ENCODE measurements at places on chromosomes 3 and 15. TPM values are rescaled to one million over a fixed set of nuclear protein-coding genes. Genes with fewer than 3 reads are reported as not detected.
A peak's percentile ranks its signal among the peaks of the same experiment; 100 is the strongest.

The HCN4 gene
- 6.0 TPM for total RNA-seq

The SCN11A gene
- total RNA-seq = 0.09 TPM

The FBLN2 gene
- 12.8 TPM for total RNA-seq

The PEX5L gene
- 1.1 TPM for total RNA-seq

The COL6A5 gene
- total RNA-seq = not detected

The ASB14 gene
- not detected for total RNA-seq

The MEGF11 gene
- total RNA-seq = not detected

GRCh38 chr3:124904835-124905492, 17.8 kb upstream of the ITGB5 start:
- H3K27ac ChIP-seq = no peak overlapping the region
- no peaks in the 10 kb centered on the region for H3K4me1 ChIP-seq

DNA sequence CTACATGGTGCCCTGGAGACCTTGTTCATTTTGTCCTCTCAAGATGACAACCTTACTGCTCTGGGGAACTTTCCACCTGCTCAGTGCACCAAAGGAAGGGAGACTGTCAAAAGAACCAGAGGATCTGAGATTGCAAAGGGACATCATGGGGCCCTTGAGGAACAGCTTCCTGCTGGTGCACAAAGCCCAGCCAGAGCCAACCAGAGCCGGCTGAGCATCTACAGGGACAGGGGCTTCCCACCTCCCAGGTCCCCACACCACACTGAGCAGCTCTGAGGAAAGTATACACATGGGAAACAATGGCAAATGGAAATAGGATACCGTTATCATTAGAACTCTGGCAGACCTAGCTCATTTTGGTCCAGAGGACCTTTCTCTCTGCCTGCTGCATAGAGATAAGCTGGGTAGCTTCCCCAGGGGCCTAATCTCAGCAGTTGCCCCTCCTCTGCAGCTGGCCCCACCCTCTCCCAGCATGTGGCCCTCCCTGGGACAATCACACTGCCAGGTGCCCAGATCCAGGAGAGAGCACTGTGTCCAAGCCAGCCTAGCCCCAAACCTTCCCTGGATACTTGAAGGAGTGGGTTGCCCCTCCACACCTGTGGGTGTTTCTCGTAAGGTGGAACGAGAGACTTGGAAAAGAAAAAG, 123.4 kb upstream of the PRR20G start:
- H3K4me1 ChIP-seq = no peaks in the 10 kb centered on the region
- H3K4me3 ChIP-seq = no peak overlapping the region
- no peaks in the 10 kb centered on the region for H3K36me3 ChIP-seq

GRCh38 chr3:121809249-121809648, 25.6 kb downstream of the IQCB1 start:
- no peaks in the 10 kb centered on the region for H3K4me1 ChIP-seq
- DNase-seq = no peak
- H3K4me3 ChIP-seq = no peak overlapping the region
- H3K36me3 ChIP-seq = no peaks in the 10 kb centered on the region

DNA sequence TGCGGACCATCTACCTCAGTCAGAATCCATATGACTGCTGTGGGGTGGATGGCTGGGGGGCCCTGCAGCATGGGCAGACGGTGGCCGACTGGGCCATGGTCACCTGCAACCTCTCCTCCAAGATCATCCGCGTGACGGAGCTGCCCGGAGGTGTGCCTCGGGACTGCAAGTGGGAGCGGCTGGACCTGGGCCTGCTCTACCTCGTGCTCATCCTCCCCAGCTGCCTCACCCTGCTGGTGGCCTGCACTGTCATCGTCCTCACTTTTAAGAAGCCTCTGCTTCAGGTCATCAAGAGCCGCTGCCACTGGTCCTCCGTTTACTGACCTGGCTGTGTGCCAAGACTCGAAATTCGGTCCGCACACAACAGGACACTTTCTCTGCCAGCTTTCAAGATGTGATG, 21.9 kb downstream of the NRROS start:
- no peak for DNase-seq
- no peaks in the 10 kb centered on the region for H3K27me3 ChIP-seq

- no peak overlapping the region for H3K4me3 ChIP-seq
- H3K27ac ChIP-seq = peak overlapping the region; percentile 92
- H3K4me1 ChIP-seq = peaks cover 14% of the 10 kb centered on the region
- no peak for DNase-seq
- no peaks in the 10 kb centered on the region for H3K27me3 ChIP-seq
- no peaks in the 10 kb centered on the region for H3K36me3 ChIP-seq
Measured at GRCh38 chr15:89130201-89130600, 41.9 kb downstream of the ABHD2 start.

DNA sequence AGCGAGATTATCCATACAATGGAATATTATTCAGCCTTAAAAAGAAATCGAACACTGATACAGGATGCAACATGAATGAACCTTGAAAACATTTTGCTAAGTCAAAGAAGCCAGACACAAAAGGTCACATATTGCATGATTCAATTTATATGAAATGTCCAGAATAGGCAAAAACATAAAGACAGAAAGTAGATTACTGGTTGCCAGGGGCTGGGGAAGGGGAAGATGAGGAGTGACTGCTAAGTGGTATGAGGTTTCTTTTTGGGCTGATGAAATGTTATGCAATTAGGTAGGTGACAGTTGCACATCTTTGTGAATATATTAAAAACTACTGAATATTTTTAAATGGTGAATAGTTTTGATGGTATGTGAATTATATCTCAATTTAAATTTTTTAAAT, 38.3 kb downstream of the LRRFIP2 start:
- no peaks in the 10 kb centered on the region for H3K4me1 ChIP-seq
- no peak overlapping the region for H3K4me3 ChIP-seq
- H3K36me3 ChIP-seq = no peaks in the 10 kb centered on the region
- DNase-seq = no peak

GRCh38 chr15:78359041-78359808, 19.1 kb downstream of the CRABP1 start:
- H3K4me1 ChIP-seq = no peaks in the 10 kb centered on the region
- peaks cover 2% of the 10 kb centered on the region for H3K27me3 ChIP-seq
- H3K4me3 ChIP-seq = no peak overlapping the region
- no peaks in the 10 kb centered on the region for H3K36me3 ChIP-seq
- no peak overlapping the region for H3K27ac ChIP-seq

DNA sequence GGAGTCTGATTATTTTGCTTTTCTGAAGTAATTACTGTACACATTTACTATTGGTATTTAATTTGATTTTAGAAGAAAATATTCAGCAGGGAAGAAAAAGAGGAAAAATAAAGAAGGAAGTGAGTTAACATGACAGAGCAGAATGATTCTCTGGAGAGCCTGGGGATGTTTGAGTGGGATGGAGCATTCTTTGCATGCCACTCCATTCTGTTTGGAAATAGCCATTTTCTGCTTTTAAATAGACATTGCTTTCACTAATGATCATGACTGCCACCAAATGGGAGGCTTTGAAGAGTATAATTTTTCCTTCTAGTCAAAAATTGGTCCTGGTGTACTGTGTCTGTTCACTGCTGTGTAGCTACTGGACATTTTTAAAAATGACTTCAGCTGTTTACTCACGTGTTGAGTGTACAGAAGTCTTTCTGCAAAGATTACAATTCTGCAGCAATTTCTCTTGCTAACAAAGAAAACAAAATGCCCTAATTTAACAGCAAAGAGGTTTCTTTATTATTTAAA, 196.1 kb downstream of the RYR3 start:
- H3K4me1 ChIP-seq = no peaks in the 10 kb centered on the region
- no peak overlapping the region for H3K4me3 ChIP-seq
- H3K27me3 ChIP-seq = no peaks in the 10 kb centered on the region
- no peak overlapping the region for H3K27ac ChIP-seq
- DNase-seq = no peak
- H3K36me3 ChIP-seq = no peaks in the 10 kb centered on the region

DNA sequence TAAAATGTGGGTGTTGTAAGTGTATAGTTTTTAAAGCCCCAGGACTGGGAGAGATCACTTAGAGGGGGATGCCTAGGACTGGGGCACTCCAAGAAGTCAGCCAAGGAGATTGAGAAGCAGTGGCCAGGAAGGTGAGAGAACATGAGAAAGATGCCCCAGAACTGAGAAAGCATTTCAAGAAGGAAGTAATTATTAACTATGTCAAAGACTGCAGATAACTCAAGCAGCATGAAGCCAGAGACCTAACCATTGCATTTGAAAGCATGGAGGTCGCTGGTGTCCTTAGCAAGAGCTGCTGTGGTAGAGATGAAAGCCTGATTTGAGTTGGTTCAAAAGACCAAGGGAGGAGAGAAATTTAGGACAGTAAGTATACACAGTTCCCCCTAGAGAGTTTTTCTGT, 30.6 kb upstream of the SLC2A2 start:
- no peak overlapping the region for H3K27ac ChIP-seq
- H3K4me3 ChIP-seq = no peak overlapping the region
- no peaks in the 10 kb centered on the region for H3K36me3 ChIP-seq
- no peak for DNase-seq
- no peaks in the 10 kb centered on the region for H3K4me1 ChIP-seq
- no peaks in the 10 kb centered on the region for H3K27me3 ChIP-seq

DNA sequence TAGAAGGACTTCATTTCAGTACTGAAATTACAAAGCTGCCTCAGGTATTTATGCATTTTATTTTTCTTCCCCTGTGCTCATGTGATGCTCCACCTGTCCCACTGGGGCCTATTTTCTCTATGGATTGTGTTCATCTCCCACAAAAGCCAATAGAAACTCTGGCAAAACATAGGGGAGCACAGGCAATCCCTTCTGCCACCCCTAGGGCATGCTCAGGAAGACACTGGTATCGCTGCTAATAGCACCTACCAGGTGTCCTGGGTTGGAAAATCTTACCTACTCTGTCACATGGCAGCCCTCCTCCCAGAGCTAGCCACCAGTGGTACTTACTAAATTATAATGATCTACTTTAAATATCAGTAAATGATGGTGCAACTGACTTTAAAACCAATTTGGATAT, 427.4 kb downstream of the FGF12 start:
- no peaks in the 10 kb centered on the region for H3K36me3 ChIP-seq
- no peak overlapping the region for H3K4me3 ChIP-seq

DNA sequence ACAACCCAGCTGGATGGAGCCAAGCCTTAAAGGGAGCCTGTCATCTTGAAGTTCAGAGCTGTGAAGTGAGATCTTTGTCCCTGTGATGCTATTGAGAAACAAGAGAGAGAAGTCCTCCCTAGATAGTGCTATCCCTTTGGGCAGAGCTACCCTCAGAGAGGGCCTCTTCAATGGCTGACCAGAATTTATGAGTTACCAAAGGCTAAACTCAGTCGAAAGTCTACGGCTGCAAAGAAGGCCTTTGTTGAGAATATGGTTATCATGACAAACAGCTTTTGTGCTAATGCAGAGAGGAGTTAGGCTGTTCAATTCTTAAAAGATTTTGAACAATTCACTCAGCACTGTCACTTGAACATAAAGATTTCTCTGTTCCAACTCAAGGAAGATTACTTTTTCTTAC, 65.9 kb upstream of the C3orf80 start:
- H3K27ac ChIP-seq = no peak overlapping the region
- H3K4me3 ChIP-seq = no peak overlapping the region
- H3K36me3 ChIP-seq = no peaks in the 10 kb centered on the region
- no peak for DNase-seq
- no peaks in the 10 kb centered on the region for H3K4me1 ChIP-seq
- no peaks in the 10 kb centered on the region for H3K27me3 ChIP-seq

GRCh38 chr3:108914774-108915641, 38.7 kb downstream of the GUCA1C start:
- peak; percentile 10 for DNase-seq
- no peaks in the 10 kb centered on the region for H3K36me3 ChIP-seq
- H3K27me3 ChIP-seq = no peaks in the 10 kb centered on the region
- H3K27ac ChIP-seq = no peak overlapping the region
- H3K4me1 ChIP-seq = no peaks in the 10 kb centered on the region

DNA sequence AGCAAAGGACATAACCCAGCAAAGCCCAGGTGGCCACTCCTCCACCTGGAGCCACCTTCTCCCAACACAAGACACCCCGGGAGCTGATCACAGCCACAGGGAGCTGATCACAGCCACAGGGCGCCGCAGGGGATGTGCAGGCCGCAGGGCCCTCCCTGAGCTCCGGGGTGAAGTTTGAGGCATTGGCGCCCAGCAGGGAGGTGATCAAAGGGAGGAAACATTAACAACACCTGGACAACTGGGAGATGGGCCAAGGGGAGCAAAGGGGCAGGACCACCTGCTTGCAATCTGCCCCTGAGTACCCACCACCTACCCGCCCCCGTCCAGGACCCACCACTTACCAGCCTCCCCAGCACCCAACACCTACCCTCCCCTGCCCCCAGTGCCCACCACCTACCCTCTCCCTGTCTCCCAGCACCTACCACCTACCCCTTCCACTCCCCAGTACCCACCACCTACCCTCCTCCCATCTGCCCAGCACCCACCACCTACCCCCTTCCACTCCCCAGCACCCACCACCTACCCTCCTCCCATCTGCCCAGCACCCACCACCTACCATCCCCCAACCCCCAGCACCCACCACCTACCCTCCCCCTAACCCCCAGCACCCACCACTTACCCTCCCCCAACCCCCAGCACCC, 2.4 kb downstream of the UROC1 start:
- no peaks in the 10 kb centered on the region for H3K27me3 ChIP-seq
- no peaks in the 10 kb centered on the region for H3K36me3 ChIP-seq
- DNase-seq = no peak

GRCh38 chr3:150960708-150961684, 11.5 kb downstream of the CLRN1 start:
- no peak for DNase-seq
- no peaks in the 10 kb centered on the region for H3K4me1 ChIP-seq
- no peaks in the 10 kb centered on the region for H3K36me3 ChIP-seq
- H3K27me3 ChIP-seq = peaks cover 3% of the 10 kb centered on the region
- no peak overlapping the region for H3K4me3 ChIP-seq

DNA sequence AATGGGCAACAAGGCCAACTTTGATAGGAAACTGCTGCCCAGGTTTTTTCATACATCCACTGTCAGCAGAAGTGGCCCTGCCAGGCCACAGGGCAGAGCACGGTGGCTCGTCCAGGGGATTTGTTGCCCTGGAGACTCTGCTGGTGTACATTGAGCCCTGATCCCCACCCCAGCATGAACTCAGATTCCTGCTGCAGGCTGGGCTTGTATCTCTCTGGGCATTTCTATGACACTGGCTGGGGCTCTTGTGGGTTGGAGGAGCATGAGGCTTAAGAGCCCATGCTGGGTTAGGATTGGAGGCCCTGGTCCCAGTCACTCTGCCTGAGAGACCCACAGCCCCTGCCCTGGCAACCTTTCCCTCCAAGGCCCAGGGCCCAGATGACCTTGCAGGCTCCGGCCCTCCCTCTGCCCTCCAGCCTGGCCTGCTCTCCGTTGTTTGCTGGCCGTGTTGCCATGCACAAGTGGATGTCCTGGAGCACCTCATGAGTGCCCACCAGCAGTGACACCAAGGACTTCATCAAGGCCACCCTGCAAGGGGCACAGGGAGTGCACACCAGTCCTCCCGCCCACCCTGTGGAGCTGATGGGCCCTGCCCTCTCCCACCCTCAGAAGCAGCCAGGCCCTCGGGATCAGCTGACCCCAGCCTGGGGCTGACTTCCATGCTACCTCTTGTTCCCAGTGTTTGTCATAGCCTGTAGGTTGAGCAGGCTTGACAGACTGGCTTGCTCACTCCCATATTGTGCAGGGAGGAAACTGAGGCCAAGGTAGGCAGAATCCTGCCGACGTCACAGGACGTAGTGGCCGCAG, 58.2 kb downstream of the ZNF445 start:
- no peaks in the 10 kb centered on the region for H3K27me3 ChIP-seq
- DNase-seq = no peak
- no peak overlapping the region for H3K4me3 ChIP-seq
- H3K36me3 ChIP-seq = no peaks in the 10 kb centered on the region
- H3K27ac ChIP-seq = no peak overlapping the region
- no peaks in the 10 kb centered on the region for H3K4me1 ChIP-seq
